Putamen (tissue), 1 donor: ENCODE measurements at places on chromosomes 5 and 9.
A peak's percentile ranks its signal among the peaks of the same experiment; 100 is the strongest.

GRCh38 chr9:83219924-83220438 lies 157.0 kb upstream of the RASEF start:
- DNase-seq: no peak

- DNase-seq: no peak
These were observed 95.0 kb downstream of the ZCCHC7 start for GRCh38 chr9:37215381-37215780.

DNA sequence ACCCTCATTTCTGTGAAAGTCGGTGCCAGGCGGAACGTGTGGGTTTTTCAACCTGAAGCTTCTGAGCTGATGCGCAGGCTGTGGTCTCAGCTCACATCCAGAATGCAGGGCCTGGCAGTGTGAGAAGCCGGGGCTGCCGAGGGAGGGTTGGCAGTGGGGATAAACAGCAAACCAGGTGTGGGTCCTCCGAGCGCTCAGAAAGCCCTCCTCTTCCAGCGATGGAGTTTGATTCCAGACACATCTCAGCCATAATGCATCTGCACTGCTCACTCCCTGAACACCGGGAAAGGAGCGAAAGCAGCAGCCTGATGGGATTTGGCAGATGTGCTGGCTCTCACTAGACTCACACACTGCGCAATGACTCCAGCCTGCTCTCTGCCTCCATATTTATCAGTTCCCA lies 280.1 kb downstream of the HSPA4 start:
- DNase-seq: no peak

DNA sequence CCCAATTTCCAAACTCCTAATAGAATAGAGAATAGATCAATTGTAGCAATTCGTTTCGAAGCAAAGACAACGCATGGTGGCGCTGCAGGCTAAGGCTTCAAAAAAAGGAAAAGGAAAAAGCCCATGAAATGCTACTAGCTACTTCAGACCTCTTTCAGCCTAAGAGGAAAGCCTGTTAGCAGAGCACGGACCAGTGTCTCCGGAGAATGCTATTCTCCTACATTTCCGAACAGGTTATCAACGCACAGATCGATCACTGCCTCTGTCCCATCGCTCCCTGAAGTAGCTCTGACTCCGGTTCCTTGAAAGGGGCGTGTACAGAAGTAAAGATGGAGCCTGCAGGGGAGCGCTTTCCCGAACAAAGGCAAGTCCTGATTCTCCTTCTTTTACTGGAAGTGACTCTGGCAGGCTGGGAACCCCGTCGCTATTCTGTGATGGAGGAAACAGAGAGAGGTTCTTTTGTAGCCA lies at the start of gene PCDHB15:
PCDHB15 (plus strand) TSS at position 146 of the 468 bp plus-strand sequence; CDS start at position 330, 184 bp downstream.
- peak; percentile 25 for DNase-seq

DNA sequence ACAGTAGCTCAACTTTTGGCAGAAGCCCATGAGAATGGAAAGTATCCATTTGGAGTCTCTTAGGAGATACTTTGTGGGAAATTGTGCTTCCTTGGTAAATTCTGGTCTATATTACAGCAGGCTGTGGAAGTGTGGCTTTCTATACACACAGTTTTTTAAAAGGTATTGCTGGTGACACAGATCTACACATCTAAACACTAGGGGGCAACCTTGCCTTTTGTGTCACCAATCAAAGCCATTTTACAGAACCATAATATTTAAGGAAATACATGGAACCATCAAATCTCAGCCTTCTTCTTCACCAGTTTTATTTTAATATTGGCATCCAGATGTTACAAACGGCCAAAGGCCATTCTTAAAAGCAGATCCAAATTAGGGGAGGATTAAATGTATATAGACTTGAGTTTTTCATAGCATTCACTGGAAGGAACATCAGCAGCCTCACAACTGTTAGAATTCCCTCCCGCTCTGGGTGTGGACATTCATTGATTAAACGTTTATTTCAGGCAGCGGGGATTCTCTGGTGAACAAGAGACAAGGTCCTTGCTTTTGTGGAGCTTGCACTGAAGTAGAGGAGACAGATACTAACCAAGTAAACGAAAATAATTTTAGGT lies 132.4 kb upstream of the EPB41L4A start:
- peak; percentile 80 for DNase-seq

GRCh38 chr5:116668390-116668789 lies 93.8 kb upstream of the SEMA6A start:
- DNase-seq: no peak

DNA sequence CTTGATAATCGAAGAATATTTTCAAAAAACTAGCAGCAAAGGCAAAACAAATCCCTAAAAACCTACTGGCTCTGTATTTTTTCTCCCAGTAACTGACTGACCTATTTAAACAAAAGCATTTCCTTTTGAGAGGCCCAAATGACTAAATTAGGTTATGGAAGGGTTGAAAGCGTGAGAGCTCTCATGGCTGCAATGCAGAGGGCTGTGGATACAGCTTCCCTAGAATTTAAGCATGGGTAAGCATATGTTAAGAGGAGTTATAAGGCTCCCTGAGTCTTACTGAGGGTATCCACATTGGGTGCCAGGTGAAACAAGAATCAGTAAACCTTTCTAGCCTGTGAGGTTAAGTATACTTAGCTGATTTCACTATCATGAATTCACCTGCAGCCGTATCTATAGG lies 32.3 kb downstream of the SHISAL2B start:
- no peak for DNase-seq

DNA sequence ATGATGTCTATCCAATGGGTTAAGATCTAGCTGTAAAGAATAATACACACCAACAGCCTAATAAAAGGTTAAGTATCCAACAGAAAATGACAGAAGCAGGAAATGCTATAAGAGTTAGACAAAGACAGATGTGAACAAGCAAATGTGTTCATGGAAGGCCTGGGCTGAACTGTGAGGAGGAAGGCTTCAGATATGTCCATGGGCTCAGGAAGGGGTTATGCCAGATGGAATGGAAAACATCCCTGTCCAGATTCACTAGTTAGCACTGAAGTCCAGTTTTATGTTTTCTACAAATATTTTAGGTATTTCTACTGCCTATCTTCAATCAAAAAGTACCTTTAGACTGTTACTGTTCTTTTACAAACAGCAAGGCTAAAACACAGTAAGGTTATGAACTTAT lies 27.1 kb downstream of the ERAP1 start:
- DNase-seq: no peak

GRCh38 chr5:174167080-174167910 lies 121.8 kb downstream of the NSG2 start:
- no peak for DNase-seq

GRCh38 chr5:62077823-62078550 lies 228.0 kb upstream of the KIF2A start:
- DNase-seq: no peak

GRCh38 chr5:71891856-71892255 lies 172.8 kb downstream of the CARTPT start:
- no peak for DNase-seq

DNA sequence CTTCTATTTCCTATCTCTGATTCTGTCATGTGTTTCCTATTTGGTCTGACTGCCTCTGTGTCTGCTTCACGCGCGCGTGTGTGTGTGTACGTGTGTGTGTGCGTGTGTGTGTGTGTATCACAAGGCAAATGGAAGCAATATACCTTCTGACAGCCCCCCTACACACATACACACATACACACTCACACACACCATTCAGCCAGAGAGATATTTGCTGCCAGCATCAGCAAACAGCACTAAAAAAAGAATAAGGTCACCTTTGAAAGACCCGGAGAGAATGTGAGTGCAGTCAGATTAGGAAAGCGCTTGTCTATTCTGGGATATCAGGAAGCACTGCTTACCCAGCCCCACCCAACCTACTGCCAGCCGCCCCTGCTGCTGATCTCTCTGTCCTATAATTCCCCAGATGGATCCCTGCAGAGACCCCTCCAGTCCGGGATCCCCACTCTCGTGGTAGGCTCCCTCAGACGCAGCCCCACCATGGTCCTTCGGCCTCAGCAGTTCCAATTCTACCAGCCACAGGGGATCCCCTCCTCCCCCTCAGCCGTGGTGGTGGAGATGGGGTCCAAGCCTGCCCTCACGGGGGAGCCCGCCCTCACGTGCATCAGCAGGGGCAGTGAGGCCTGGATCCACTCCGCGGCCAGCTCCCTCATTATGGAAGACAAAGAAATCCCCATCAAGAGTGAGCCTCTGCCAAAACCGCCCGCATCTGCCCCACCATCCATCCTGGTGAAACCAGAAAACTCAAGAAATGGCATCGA lies 45.7 kb downstream of the PLAC8L1 start:
- no peak for DNase-seq

DNA sequence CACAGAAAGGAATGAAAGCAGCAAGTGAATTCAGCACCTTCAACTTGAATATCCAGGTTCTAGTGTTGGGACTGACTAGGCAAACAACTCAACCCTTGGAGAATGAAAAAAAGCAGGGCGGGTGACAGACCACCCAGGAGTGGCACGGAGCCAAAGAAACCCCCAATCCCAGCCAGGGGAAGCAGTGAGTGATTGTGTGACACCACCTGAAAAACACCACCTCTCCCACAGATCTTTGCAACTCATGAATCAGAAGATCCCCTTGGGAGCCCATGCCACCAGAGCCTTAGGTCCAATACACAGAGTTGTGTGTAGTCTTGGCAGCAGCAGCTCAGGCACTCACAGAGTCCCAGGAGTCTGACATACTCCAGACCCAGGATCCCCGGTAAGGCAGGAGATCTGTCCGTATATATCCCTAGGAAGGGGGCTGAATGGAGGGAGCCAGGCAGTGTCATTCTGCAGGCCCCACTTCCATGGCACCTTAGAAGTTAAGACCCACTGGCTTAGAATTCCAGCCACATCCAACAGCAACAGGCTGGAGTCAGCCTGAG lies 22.1 kb upstream of the ROR2 start:
- no peak for DNase-seq

DNA sequence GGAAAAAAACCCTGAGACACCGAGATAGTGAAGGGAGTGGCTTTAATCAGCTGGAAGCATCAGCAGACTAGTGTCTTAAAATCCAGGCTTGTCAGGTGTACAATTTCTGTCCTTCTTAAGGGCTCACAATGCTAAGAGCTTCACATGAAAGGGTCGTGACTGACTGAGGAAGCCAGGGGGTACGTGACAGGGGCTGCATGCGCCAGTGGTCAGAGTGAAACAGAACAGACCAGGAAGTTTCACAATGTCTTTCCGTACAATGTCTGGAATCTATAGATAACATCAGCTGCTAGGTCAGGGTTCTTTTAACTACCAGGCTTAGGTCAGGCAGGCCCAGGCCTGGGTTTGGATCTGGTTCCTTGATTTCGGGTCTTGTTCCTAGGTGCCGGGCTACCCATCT lies 253.0 kb downstream of the CDH10 start:
- no peak for DNase-seq

DNA sequence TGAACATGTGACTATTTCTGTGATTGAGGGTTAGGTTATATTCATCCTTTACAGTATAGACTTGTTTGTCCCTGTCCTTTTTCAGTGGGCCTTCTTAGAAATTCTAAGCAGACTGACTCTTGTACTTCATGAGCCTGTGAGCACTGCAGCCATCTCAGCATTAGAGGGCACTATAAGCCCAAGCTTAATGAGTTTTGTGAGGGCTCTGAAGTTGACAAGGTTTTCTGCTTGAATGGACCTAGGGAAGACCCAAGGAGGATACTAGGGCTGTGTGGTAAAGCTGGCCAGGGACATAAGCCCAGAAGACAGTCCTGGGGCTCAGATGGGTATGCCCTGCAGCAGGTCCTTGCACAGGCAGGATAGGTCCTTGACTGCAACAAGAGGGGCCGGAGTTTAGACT lies 126.5 kb downstream of the MRPS30 start:
- no peak for DNase-seq

GRCh38 chr5:173752653-173753052 lies 135.5 kb upstream of the CPEB4 start:
- DNase-seq: no peak

- DNase-seq: no peak
These were observed at the start of gene ZNF608 for GRCh38 chr5:124745928-124746915. ZNF608 (minus strand) TSS chr5:124746639; CDS start chr5:124744989, 1,650 bp downstream.

DNA sequence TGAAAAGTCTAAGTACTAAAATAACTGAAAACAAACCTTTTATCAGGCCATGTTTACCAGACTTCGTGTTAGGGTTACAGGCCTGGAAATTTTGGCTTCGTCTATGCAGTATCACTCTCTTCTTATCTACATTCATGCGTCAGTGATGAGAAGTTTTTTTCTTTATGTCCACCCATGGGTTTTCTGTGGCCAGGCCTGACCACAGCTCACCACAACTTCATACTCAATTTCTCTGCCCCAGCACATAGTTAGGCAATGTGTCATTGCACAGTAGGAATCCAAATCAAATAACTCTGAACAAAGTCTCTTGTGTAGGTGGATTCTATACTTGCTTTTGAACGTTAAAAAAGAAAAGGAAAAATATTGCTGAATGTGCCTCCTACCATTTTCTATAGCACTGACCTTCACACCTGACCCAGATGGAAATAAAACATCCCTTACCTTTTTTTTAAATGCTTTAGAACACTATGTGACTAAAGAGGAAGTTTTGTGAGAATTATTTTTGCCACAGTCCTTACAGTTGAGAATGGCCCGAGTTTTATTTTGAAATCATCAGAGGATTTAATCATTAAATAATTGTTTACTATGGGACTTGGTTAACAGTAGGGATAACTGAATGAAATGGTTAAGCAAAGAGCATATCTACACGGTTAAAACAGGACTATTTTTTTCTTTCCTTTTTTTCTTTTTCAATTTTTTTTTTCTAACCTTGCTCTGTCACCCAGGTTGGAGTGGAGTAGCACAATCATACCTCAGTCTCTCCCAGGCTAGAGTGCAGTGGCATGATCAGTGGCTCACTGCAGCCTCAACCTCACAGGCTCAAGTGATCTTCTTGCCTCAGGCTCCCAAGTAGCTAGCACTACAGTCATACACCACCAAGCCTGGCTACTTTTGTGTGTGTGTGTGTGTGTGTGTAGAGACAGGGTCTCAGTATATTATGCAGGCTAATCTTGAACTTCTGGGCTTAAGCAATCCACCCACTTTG lies 1247.0 kb upstream of the ACO1 start:
- no peak for DNase-seq

DNA sequence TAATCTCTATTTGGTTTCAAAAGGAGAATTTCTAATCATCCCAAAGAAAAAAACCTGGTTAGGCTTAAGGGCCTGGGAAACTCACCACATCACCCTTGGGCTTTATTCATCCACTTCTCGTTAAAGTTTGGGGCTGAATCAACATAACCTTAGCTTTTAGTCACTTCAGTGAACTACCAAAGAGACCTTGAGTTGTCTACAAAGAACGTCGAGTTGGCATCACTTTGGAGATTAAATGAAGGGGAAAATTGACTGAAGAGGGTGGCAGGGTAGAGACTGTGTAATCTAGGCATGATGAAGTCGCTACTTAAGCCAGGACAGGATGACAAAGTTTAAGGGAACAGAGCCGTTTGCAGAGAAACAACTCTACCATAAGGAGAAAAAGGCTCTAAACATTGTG lies 341.4 kb downstream of the RAB3C start:
- DNase-seq: peak; percentile 34

- DNase-seq: no peak
These were observed 18.0 kb downstream of the IL5 start for GRCh38 chr5:132525299-132525724.

DNA sequence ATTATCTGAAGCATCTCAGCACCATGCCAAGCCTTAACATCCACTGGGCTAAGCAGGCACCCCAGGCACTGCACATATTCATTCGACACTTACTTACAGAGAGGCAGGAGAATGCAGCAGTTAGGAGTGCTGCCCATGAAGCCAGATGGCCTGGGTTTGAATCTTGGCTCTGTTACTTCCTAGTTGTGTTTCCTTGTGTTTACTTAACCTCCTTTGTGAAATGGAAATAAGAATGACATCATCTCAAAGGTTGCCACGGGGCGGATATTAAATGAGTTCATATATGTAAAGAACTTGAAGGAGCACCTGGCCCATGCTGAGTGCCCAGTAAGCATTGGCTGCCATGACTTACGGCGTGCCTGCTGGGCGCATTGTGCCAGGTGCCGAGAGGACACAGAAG lies 565.2 kb downstream of the CDK5RAP2 start:
- no peak for DNase-seq

GRCh38 chr9:4080921-4081895 lies 218.7 kb downstream of the GLIS3 start:
- DNase-seq: no peak
